ENCODE measurements at places on chromosomes 6 and 20. TPM values are rescaled to one million over a fixed set of nuclear protein-coding genes. Genes with fewer than 3 reads are reported as not detected.

ARFGEF3 gene
- polyA plus RNA-seq, result 0.01 TPM

SSTR4 gene
- not detected for polyA plus RNA-seq

KHDC1 gene
- 2.1 TPM for polyA plus RNA-seq

RAD21L1 gene
- polyA plus RNA-seq, result not detected

PSMB8 gene
- 119 TPM for polyA plus RNA-seq

TDRD6 gene
- 0.01 TPM for polyA plus RNA-seq

CST11 gene
- polyA plus RNA-seq, result not detected

PPIL6 gene
- 0.16 TPM for polyA plus RNA-seq

RNF217 gene
- polyA plus RNA-seq, result 6.2 TPM

PRICKLE4 gene
- polyA plus RNA-seq, result 0.55 TPM

All from foreskin keratinocyte (primary cell).